ENCODE measurements at places on chromosomes 13 and 19. TPM values are rescaled to one million over a fixed set of nuclear protein-coding genes. Genes with fewer than 3 reads are reported as not detected.

GRCh38 chr13:62305756-62306155, 890.1 kb upstream of the PCDH20 start:
- no peak for DNase-seq

- no peak for DNase-seq
Observed at GRCh38 chr19:18735752-18736151, 52.3 kb downstream of the CRTC1 start.

Gene CYP4F8
- polyA plus RNA-seq, result 0.08 TPM

Gene SIAH3
- 1.2 TPM for polyA plus RNA-seq

DNA sequence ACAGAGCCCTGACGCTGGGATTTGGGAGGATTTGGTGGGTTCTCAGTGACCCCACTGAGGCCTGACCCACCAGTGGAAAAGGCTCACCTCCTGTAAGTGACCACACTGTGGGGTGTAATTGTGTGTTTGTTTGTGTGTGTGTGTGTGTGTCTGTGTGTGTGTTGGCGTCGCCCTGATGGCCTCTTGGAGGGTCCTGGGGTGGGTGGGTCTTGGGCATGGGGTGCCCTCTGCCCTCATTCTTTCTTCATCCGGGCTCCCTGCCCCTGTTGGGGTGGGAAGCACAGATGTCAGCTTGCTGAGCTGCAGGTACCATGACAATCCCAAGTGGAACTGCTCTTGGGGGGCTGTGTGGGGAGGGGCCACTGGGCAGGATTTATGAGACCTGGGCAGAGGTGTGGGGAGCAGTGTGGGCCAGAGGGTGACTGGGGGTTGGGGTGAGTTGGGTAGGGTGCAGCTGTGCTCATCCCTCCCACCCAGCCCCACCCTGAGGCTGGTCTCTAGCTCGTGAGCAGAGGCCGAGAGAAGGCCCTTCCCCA, 22.8 kb downstream of the WTIP start:
- no peak for DNase-seq

DNA sequence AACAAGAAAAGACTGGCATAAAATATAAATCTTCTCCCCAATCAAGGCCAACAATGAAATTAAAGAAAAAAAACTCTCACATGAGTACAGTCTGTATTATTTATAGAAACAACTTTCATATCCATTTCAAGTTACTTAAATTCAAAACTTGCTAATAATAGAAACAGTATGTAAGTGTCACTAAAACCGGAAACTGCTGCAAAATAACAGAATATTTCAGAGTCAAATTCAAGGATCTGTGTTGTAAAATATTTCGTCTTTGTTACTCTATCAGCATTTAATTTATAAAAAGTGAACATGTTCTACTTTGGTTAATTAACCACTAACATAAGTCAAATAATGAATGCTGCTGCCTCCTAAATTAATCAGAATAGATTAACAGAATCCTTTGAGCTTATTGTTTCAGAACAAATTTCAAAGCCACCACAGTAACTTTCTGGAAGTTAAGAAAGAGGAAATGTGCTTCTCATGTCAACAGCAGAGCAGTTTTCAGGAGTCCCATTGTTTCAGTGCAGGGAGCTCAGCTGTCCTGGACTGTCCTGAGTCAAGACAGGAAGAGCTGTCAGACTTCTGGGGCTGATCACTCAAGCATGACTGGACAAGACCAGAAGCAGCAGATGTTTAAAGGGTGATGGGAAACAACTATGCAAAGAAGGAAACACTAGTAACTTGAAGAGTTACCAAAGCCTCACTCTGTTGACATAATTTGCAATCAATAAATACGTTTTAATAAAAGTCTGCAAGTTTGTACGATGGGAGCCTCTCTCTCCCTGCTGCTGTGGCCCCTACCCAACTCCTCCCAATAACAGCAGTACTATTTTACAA, 76.9 kb downstream of the FOXO1 start:
- peak; percentile 40 for DNase-seq

DNA sequence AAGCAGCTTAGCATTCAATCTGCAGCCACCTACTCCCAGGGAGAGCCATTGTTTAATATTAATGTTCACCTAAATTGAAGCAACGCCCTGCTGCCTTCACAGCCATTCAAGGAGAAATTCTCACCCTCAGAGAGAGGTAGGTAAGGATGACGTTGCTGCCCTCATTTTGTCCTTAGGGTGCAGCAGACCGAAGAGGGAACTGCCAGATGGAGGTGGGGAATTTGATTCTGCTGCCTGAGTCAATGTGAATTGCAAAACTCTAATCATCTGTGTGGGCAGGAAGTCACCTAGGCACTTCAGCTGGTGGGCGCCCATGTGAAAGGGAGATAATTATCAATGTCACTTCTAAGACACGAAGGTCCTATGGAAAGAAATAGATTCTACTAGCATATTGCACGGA, 503.4 kb downstream of the TBC1D4 start:
- DNase-seq, result peak; percentile 22

- DNase-seq, result no peak
Observed at GRCh38 chr13:99150575-99151361, 49.9 kb upstream of the UBAC2 start.

- DNase-seq, result no peak
Observed at GRCh38 chr19:28705008-28705407, 507.9 kb downstream of the UQCRFS1 start.

Gene KIR2DL4
- not detected for polyA plus RNA-seq

Gene KASH5
- polyA plus RNA-seq, result 0.17 TPM

DNA sequence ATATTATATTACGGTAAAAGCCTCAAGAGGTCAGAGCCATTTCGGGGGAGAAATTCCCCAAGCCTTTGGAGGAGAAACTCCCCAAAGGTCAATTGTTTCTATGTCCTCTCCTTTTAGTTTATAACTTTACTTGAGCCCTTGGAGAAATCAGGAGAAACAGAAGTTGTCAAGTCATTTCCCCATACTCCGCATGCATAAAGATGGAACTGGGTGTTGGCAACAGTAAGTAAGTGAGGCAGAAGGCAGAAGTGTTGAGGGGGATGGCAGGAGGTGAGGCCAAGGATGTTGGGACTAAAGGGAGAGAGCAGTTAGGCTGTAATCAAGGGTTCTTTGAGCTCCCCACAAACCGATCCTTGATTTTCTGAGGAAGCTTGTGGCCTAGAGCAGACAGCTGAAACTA, 307.9 kb downstream of the ENOX1 start:
- DNase-seq, result no peak

Gene C19orf73
- 0.20 TPM for polyA plus RNA-seq

DNA sequence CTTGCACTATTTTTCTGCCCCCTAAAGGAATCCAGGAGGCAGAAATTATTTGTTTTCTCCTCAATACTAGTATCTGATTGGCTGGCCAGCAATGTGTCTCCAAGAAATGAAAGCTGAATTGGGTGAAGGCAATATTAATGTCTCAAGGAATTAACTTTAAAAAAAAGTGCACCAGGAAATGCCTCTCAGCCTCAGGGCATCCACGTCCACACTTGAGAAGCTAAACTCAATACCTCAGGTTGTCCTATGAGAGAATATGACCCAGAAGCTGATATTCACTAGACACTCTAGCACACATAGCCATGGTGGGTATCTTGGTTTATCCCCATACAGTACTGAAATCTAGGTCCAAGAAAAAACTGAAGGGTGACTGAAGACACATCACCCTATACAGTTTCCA, 2.1 kb downstream of the ZNF91 start:
- DNase-seq, result no peak

DNA sequence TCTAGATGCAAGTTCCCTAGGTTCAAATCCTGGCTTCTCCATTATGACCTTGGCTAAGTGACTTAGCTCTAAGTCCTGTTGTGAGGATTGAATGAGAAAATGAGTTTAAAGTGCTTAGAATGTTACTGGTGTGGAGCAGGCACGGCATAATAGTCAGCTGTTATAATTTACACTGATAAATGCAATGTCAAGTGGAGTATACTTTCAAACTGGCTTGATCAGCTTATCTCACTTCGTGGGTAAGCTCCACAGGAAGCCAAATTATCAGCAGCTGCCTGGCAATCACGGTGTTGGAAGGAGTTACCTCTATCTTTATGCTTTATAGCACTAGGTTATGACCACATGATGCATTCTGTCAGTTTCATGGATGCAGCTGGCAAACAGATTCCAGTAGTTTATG, 272.8 kb downstream of the OLFM4 start:
- no peak for DNase-seq

DNA sequence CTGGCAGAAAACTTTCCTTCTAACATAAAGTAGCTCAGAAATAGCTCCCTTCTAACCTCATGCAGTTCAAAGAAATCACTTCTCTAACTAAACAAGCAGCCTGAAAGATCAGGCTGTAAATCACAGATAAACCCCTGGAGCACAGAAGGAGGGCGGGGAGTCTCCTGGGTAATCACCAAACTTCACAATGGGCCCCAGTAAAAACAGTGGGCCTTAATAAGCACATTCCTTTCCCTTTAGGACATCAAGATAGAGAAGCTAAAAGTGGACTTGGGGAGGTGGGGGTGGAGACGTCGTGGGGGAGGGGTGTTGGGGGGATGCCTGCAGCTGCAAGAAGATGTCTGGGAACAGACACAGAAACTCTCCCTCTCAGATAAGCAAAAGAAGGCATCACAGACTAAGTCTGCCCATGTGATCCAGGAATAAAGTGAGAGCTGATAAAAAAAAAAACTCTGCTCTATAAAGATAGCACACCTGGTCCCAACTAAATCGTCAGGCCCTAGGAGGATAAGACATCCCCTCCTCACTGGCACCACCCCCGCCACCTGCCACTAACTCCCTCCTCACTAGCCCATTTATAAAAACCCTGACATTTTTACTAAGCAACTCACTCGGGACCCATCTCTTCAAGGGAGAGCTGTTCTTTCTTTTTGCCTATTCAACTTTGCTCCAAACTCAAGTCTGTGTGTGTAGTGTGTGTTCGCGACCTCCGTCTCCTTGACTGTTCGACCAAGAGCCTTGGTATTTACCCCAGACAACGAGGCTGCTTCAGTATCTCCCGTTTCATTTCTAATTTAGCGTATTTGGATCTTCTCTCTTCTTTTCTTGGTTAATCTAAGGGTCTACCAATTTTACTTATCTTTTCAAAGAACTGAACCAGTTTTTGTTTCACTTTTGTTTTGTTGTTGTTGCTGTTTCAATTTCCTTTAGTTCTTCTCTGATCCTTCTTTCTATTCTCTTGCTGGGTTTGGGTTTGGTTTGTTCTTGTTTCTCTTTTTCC, 31.7 kb downstream of the DNAJC15 start:
- DNase-seq, result peak; percentile 72

DNA sequence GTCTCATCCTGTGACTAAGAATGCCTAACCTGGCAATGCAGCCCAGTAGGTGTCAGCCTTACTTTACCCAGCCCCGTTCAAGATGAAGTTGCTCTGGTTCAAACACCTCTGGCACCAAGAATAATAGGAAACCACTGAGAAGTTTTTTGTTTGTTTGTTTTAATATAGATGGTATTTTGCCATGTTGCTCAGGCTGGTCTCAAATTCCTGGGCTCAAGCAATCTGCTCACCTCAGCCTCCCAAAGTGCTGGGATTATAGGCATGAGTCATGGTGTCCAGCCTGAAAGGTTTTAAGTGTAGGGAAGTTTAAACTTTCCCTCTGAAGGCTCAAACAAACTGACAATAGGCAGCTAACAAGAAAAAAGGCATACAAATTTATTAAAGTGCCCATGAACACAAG, 51.2 kb upstream of the ABCC4 start:
- no peak for DNase-seq

All from left kidney (tissue), 8 donors.